ENCODE measurements at places on chromosomes 5 and 9.

DNA sequence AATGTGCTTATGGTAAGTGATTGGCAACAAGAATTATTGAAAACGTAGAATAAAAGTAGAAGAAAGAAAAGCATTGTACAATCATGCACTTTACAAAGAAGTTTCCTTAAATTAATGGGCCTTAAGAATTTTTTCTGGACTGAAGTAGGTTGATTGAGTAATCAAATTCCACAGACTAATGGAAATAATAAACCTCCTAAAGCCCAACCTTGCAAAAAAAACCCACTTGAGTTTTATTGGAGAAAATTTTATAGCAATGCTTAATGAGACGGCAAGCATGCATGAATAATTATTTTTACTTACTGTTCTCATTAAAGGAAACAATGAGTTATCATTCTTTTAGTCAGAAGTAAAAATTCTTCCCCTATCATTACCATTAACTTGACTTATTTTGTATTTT, 676.1 kb upstream of the C9orf72 start:
- DNase-seq: no peak

DNA sequence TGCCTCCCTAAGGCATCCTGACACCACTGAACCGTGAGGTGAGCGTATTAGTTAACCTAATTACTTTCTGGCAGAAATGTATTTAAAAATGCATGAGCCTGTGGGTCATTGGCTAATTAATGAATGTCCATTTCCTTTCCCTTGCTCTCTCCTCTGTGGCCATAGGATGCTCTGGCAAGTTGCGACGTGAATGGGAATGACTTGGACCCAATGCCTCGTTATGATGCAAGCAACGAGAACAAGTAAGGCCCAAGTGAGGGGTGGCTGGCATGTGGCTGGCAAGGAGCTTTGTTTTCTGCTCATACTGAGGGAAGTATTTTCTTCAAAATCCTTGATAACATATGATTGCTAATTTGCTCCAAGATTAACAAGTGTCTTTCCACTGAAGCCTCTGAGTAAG, 136.3 kb downstream of the PCSK5 start:
- DNase-seq: no peak

- DNase-seq: no peak
These were observed 134.4 kb upstream of the EFNA5 start for GRCh38 chr5:107805166-107805565.

GRCh38 chr9:110842169-110842568, 173.6 kb downstream of the MUSK start:
- no peak for DNase-seq

DNA sequence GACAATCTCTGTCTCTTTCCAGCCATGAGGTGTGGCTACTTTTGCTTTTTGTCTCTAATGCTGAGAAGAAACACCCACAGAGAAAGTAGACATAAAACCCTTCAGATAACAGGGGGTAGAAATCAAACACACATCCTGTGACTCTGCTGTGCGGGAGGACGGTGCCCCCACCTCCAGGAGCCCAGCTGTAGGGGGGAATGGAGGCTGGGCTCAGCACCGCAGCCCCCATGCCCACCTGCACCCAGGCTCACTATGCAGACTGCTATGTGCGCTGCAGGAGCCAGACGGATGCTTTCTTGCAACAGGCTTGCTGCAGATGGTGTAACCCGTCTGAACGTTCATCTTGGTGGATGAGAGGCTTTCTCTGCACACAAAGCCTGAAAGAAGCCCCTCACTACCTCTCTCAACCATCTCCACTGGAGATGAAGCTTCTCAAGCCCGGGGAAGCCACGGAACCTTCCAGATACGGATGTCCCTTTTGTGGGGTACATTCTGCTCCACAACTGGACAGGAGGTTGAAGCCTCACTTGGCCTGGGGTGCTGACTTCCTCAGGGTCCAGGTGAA, 207.2 kb downstream of the GADD45G start:
- DNase-seq: no peak

DNA sequence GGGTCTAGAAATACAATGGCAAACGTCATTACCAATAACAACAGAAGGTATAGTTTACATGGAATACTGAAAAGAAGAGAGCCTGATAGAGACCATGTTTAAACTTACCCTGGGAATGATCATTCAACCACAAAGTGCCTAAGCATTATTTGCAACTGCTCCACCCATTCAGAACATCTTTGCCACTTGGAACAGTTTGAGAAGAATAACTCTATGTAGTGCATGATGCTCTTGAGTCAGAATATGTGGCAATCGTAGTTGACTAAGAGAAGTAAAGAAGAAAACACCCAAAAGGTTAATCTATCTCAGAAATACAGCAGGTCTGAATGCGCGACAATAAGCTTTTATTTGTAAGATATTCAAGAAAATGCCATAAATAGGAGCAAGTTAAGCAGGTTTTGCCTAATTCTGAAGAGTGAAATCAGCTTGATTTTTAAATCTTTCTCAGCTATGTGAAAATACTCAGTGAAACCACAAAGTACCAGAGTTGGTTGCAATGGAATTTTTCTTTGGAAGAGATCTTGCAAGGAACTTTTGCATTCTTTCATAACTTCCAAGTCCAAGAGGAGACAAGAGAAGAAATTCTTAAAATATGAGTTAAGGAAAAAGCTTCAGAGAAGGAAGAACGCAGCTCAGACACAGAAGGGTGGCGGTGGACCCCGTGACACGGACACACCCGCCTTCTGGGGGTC, 64.3 kb downstream of the HABP4 start:
- DNase-seq: no peak

- no peak for DNase-seq
These were observed 13.6 kb downstream of the UBE2D2 start for GRCh38 chr5:139574641-139575312.

DNA sequence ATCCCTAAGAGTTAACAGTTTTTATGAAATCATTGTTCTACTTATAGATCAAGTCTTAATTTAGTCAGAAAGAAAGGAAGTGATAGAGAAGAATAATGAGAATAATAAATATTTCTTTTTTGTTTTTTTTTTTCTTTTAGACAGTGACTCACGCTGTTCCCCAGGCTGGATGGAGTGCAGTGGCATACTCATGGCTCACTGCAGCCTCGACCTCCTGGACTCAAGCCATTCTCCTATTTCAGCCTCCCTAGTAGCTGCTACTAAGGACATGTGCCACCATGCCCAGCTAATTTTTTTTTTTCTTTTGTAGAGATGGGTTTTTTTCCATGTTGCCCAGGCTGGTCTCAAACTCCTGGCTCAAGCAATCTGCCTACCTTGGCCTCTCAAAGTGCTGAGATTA, 11.0 kb downstream of the IFNA21 start:
- DNase-seq: no peak

DNA sequence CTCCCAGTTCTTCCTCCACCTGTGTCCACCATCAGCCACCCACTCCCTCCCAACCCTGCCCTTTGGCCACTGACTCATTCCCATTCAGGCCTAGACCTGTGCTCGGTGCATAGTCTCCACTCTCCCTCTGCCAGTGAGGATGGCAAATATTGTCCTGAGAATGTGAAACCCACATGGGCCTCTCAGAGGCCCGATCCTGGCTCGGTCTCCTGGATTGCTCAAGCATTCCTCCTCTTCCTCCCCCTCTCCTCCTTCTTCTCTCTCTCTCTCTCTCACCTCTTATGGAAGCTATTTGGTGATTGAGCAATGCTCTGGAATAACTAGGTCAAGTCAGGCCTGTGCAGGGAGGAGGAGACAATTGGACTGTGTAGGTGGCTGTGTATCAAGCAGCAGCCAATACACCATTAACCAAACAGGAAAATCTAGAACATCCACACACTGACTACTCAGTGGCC, 99.9 kb downstream of the KLF4 start:
- DNase-seq: no peak
